T-helper 17 cell (primary cell): ENCODE measurements at places on chromosomes 11 and 22. TPM values are rescaled to one million over a fixed set of nuclear protein-coding genes. Genes with fewer than 3 reads are reported as not detected.
A peak's percentile ranks its signal among the peaks of the same experiment; 100 is the strongest.

GUCY1A2 gene
- not detected for total RNA-seq

OR8G1 gene
- total RNA-seq, result not detected

SLC17A6 gene
- not detected for total RNA-seq

- no peak for DNase-seq
These were observed 520.4 kb downstream of the SOX6 start for GRCh38 chr11:15835788-15836411.

GRCh38 chr11:1208394-1209261 is 14.2 kb upstream of the MUC5B start:
- DNase-seq, result peak; percentile 7

DNA sequence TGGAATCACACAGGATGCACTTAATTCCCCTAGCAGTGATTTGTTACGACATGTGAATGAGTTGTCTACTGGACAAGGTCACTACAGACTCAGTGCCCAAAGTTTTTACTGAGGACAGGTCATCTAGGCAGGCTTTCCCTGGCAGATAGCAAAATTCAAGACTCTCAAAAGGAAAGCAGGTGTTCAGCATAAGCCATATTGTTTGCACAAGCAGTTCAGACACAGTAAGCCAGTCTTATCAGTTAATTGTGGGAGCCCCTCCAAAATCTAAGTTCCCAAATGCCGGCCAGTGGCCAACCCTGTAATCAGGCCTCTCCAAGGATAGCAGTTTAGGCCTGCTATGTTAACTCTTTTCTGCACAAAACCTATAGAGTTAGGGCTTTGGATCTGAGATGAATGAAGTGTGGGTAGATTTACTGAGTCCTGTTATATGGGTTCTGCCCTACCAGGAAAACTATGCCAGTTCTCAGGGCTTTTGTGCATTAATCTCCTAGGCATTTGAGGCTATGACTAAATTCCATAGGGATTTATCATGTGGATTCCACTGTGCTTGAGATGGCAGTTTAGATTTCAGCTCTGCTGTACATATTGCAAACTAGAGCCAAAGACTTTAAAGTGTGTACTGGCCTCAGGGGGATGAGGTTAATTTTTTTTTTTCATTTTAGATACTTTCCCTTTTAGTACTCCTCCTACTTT is 4.8 kb upstream of the ARHGEF12 start:
- no peak for DNase-seq

DNA sequence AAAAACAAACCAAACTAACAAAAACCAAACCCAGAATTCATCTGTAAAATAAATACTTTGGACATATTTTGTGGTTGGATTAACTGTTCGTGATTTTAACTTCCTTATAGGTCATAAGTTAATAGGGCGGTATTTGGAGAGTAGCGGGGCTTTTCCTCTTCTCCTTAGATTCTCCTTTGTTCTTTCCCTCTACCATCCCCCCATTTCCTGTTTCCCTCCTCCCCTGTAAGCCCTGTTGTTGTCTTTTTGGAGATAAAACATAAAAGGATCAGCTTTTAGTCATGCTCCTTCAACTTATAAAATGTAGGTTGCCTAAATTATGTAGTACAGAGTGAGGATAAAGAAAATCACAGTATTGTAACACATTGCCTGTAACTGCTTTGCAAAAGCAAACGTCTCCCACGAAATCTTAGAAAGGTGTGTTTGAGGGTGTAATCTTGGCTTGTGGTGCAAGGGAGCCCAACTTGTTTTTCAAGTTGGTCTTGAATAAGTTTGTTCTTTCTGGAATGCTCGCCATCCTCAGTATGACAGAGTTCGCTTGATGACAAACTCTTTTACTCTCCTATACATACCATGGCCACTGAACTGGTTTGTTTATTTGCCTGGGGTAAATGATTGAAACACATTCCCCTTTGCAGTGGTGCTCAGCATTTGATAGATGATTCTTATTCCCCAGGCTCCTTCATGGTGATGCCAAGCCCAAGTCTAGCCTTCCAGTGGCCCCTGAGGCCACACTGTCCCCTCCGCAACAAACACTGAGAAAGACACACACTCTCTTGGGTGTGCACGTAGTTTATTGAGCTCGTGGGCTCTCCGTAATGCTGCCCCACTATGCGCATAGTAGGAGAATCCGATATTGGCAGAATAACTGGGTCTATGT is 49.4 kb downstream of the TEAD1 start:
- DNase-seq, result no peak

DNA sequence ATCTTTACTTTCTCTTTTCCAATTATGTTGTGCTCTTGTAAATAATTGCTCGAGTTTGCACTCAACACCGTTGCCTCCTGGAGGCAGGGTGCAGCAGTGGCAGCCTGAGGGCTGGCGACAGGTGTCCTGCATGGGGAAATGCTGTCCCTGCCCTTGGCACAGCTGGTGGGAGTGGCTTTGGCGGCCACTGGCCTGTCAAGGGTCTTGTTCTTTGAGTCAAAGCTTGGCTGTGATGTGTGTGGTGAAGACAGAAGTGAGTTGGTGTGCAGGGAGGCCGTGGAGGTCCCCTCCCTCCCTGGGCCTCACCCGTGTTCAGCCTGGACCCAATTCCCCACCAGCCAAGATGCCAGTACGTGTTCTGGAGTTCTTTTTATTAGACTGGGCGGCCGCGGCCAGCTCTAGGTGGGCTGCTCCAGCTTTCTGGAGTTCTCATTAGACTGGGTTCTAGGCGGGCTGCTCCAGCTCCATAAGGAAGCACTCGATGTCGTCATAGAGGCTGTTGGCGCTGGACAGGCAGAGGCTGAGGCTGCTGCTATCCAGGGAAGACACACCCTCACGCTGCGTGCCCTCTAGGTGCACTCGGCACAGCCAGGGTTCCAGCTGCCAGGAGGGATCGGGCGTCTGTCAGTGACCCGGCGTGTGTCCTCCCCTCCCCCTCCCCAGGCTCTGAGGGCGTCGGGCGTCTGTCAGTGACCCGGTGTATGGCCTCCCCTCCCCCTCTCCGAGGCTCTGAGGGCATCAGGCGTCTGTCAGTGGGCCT is 3.4 kb downstream of the IRF7 start:
- no peak for DNase-seq

DNA sequence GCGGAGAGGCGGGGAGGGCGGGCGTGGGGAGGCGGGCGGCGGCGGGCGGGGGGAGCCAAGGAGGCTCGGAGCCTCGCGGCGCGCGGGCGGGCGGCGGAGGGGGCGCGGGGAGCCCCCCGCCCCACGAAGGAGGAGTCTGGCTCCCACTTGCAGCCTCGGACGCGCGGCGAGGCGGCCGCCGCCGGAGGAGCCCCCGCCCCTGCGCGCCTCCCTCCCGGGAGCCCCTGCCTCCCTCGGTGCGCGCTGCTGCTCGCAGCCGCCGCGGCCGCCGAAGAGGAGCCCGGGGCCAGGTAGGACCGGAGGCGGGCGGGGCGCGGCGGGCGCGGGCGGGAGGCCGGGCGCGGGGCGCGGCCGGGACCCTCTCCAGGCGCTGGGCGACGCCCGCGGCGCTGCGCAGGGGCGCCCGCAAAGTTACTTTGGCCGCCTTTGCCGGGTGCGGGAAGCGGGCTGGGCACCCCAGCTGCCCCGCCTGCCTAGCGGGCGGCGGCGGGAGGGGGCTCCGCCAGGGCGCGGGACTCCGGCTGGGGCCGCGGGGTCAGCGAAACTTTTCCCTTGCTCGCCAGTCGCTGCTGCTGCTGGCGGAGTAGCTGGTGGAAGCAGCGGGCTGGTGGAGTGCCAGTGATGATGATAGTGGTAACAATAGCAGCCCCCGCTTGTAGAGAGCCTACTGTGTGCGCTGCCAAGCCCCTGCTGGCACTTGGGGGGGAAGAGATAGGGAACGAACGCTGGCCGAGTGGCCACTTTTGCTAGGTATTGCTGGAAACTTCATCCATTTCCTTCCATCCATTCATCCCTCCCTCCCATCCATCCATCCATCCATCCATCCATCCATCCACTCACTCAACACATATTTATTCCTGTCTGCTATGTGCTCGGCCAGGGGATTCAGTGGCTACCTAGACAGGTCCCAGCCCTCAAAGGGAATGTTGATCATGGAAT is at the start of gene MPPED1:
Gene MPPED1, plus strand, starts transcription at position 146 of the 939 bp plus-strand sequence. CDS start 12,972 bp downstream, outside the sequence.
- DNase-seq, result no peak

- DNase-seq, result no peak
These were observed 819 bp upstream of the KCNQ1OT1 start for GRCh38 chr11:2700415-2701211.

GRCh38 chr22:48478124-48478523 is 1349.5 kb downstream of the BRD1 start:
- no peak for DNase-seq

DNA sequence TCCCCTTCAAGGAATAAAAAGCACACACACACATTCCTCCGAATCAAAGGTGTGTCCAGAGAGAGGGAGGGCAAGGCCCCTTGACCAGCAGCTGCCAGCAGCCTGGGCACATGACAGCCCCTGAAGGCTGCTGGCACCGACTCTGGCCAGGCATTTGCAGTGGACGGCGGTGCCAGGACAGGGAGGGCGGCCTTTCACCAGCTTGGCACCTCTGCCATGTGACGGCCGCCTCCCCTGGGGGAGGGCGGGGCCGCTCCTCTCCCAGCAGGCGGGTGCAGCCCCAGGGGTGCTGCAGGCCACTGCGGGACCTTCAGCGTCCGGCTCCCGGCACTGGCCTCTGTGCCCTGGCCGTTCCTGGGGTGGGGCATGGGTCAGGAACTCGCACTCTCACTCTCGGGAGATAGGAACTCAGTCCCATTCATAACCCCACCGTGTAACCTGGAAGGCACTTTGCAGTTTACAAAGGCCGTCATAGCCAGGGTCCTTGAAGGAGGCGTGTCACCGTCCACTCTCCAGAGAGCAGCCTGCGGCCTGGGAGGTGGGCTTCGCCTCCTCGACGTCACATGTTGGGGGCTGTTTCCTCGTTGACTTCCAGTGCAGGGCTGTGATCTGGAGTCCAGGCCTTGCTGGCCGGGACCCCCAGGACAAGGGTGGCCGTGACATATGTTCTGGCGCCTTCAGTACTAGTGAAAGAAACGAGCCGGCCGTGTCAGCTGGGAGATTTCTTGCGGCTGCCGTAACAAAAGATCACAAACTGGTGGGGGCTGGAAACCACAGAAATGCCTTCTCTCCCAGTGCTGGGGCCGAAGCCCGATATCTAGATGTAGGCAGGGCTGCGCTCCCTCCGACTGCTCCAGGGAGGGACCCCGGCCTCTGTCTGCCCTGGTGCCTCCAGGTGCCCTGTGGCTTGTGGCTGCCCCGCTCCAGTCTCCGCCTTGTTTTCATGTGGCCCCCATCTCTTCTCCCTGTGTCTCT is 39.9 kb upstream of the SMIM38 start:
- DNase-seq, result no peak

GRCh38 chr11:110077346-110077745 is 15.8 kb upstream of the ZC3H12C start:
- no peak for DNase-seq
